ENCODE measurements at places on chromosomes 3 and 15. TPM values are rescaled to one million over a fixed set of nuclear protein-coding genes. Genes with fewer than 3 reads are reported as not detected.

The RPL22L1 gene
- total RNA-seq: 126 TPM

The SLC22A14 gene
- 0.86 TPM for total RNA-seq

The COX17 gene
- 15.8 TPM for total RNA-seq

The STRA6 gene
- 52.7 TPM for total RNA-seq

The MELTF gene
- total RNA-seq: 5.2 TPM

The DNASE1L3 gene
- total RNA-seq: not detected

The PRSS50 gene
- total RNA-seq: not detected

The SMCO1 gene
- under 0.01 TPM for total RNA-seq

The FRMD5 gene
- total RNA-seq: 1.3 TPM

The SCAPER gene
- total RNA-seq: 9.1 TPM

The UBE3A gene
- total RNA-seq: 96.7 TPM

The LRRIQ4 gene
- not detected for total RNA-seq

The RTP1 gene
- total RNA-seq: not detected

The RAB6B gene
- 0.86 TPM for total RNA-seq

The SMAD6 gene
- 3.0 TPM for total RNA-seq

GRCh38 chr3:31861826-31862225 lies 119.2 kb downstream of the OSBPL10 start:
- no peak for DNase-seq

GRCh38 chr3:129820587-129820986 lies 72.9 kb downstream of the TMCC1 start:
- no peak for DNase-seq

- peak; percentile 74 for DNase-seq
Measured at GRCh38 chr15:57881361-57881760, 174.8 kb downstream of the POLR2M start.

- DNase-seq: no peak
Measured at GRCh38 chr15:67161412-67161811, 93.0 kb downstream of the AAGAB start.

- peak; percentile 94 for DNase-seq
Measured at GRCh38 chr3:67015702-67016484, 17.8 kb downstream of the KBTBD8 start.

- DNase-seq: no peak
Measured at GRCh38 chr3:162317046-162317445, 820.4 kb downstream of the OTOL1 start.

DNA sequence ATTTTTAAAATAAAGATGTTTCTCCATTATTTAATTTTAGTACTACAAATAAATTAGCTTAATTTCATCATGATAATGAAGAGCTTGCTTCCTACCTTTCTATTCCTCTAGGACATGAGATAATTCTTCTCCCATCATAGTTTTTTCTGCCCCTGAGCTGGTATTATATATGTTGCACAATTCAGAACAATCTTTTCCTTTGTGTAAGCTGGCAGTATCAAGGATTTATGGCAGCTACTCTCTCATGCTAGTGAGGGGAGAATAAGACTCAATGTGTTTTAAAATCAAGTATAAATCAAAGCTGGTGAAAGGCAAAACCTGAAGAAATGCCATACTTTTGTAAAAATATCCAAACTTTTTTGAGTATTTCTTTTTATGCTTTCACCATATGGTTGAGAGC lies 1405.3 kb downstream of the SI start:
- no peak for DNase-seq

- DNase-seq: no peak
Measured at GRCh38 chr3:194755671-194756459, 70.2 kb downstream of the FAM43A start.

- no peak for DNase-seq
Measured at GRCh38 chr15:70907784-70908471, 15.3 kb downstream of the LRRC49 start.

- peak; percentile 71 for DNase-seq
Measured at GRCh38 chr3:122668930-122669730, 11.5 kb upstream of the PARP14 start.

- no peak for DNase-seq
Measured at GRCh38 chr3:77837456-77838025, 797.6 kb downstream of the ROBO2 start.

DNA sequence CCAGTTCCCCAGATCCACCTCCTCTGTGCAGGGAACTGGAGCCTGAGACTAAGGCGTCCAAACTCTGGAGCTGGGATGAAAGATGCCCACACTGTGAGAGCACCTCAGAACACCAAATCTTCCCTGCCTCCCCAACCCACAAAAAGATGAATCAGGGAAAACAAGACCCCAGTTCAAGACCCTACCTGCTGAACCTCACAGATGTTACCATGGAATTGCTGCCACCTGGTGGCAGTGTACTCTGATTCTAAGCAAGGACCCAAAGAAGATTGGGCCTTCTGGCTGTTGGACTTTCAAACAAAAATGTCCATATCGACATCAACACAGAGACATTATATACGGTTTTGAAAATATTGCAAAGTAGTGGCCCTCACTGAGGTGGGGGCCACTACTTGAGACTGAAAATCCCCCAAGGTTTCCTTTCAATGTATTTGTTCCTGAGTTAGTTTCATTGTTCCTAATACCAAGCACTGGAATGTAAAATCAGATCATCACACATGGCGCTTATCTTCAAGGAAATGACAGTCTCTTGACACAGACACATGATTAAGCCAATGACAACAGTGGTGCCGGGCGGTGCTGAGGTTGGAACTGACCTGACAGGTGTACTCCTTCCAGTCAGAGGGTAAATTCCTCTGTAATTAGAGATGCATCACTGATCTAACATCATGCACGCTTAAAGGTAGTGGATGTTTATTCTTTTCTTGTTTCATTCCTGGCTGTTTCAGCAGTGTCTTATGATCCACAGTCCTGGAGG lies 67.6 kb downstream of the SLC6A11 start:
- no peak for DNase-seq

DNA sequence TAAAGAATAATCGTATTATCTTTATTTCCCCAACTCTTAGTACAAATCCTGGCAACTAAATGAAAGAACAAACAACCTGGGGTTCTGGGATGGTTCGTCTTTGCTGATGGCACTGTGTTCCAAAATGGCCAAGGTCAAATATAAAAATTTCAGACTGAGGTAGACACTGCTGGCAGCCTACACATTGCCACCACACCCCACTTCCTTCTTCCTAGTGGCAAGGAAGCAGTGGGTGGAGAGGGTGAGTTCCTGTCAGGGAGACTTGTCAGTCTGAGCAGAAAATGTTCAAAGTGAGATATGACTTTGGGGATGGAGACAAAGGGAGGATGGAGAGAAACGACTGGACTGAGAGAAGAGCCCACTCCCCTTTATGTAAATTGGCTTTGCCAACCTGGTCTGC lies 69.6 kb downstream of the LMCD1 start:
- DNase-seq: no peak

DNA sequence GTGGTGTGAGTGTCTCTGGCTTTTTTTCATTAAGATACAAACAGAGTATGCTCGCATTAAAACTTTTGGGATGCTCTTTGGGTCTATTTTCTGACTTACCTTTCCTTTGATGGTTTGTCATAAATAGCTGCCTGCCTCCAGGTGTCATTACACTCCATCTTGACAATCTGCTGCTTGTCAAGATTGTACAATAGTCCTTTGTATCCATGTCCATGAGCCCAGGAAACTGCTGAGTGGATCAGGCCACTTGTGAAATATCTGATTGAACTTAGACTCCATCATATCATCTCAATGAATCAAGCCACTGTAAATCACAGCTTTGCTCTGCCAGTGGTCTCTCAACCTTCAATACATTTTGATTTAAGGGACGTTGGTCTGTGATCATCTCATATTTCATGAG lies 135.2 kb downstream of the ECT2 start:
- DNase-seq: no peak

GRCh38 chr3:129837065-129837642 lies 56.4 kb downstream of the TMCC1 start:
- DNase-seq: peak; percentile 17

GRCh38 chr3:70603103-70603502 lies 290.7 kb upstream of the MDFIC2 start:
- DNase-seq: no peak

DNA sequence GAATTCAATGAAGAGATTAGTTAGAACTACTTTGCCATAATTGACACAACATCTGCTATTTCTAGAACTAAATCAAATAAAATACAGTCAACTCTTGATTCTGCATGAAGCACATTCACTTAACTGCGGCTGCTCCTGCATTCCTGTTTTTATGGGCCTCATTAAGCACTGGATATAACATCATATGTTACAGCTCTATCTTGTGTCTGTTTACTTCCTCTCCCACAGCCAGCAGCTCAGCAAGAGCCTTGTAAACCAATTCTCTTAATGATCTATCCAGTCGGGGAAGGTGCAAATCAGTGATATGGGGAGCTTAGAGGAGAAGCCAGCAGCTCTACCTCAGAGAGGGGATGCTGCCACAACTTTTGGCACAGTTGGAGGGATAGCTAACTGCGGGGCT lies 329.2 kb downstream of the ARRDC4 start:
- DNase-seq: peak; percentile 60

- peak; percentile 21 for DNase-seq
Measured at GRCh38 chr15:62068810-62069167, 2.0 kb downstream of the C2CD4A start.

- no peak for DNase-seq
Measured at GRCh38 chr15:61654002-61654740, 406.1 kb downstream of the VPS13C start.

GRCh38 chr3:75938921-75939320 lies 153.6 kb upstream of the ZNF717 start:
- DNase-seq: no peak

Data from fibroblast of villous mesenchyme (primary cell).